8988T (cell line): ENCODE measurements at places on chromosomes 2 and 18.

DNA sequence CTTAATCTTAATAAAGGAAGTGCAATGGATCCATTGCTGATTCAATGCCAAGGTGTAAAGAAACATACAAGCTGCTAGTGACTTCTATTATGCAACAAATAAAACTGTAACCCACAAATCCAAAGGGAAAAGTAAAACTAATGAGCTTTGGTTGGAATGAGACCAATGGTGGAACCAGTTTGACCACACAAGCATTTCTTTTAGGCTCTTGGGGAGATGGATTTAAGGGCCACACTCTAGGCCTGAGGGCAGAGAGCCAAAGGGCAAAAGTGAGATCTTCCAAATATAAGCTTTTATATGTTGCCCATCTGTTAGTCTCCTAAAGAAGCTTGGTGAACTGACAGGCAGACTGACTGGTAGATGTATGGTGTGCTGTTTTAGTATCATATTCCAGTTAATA, 41.5 kb upstream of the MMADHC start:
- DNase-seq: no peak

DNA sequence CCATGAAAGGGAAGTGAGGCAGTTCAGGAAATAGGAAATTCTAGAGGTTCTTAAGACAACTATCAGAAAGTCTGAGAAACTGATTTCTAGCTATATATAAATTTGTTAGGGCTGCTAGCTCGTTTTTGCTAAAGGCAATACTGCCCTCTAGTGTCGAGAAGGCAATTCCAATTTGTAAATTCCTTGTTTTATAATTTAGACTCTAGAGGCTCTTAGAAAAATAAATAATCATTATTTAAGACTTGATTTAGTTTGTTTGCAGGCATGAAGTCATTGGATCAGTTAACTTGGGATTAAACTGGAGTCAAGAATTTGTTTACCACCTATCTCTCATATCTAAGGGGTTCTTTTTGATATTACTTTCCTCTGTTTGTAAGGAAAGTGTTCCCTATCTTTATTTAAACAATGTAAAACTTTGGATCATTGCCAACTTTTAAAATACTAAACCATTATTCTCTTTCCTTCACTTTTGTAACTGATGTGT, 66.2 kb downstream of the ACVR2A start:
- DNase-seq: no peak

DNA sequence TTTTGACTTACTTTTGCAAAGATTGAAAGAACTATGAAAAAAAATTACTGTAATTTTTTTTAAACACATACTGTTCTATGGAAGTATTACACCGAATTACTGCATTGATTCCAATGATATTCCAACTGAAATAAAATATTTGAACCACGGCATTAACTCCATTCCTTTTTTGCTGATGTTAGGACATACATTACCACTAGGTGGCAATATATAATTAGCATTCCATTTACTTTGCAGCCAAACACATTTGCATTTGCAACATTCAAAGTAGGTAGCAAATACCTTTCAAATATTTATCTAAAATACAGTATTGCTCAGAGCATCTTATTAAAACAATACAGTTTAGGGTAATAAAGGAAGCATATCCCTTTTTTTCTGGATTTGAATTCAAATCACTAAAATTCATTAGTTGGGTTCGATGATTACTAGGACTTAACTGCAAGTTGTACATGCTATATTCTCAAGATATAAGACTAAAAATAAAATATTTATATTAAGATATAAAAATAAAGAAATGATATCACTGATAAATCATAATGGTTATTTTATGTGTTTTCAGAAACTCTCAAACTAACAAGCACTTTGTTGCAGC, 31.3 kb downstream of the LANCL1 start:
- DNase-seq: no peak

DNA sequence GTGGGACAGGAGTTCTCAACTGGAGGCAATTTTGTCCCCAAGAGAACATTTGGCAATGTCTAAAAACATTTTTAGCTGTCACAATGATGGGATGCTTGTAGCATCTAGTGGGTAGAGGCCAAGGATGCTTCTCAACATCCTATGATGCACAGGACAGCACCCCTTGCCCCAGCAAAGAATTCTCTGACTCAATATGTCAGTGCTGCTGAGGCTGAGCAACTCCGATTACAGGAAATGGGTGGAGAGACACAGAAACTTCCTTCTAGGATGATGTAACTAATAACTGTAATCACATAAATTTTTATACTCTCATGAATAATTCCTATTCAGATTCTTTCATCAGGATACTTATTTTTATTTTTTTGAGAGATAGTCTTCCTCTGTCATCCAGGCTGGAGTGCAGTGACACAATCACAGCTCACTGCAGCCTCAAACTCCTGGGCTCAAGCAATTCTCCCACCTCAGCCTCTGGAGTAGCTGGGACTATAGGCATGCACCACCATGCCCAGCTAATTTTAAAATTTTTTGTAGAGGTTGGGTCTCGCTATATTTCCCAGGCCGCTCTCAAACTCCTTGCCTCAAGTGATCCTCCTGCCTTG, 120.3 kb upstream of the ACAA2 start:
- DNase-seq: no peak

GRCh38 chr2:17594533-17595401, 54.3 kb downstream of the VSNL1 start:
- DNase-seq: no peak

DNA sequence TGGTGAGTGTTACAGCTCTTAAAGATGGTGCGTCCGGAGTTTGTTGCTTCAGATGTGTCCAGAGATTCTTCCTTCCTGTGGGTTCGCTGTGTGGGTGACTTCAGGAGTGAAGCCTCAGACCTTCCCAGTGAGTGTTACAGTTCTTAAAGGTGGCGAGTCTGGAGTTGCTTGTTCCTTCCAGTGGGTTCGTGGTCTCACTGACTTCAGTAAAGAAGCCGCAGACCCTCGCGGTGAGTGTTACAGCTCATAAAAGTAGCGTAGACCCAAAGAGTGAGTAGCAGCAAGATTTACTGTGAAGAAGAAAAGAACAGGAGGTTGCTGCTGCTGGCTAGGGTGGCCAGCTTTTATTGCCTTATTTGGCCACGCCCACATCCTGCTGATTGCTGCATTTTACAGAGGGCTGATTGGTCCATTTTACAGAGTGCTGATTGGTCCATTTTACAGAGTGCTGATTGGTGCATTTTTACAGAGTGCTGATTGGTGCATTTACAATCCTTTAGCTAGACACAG, 34.0 kb upstream of the SPTBN1 start:
- DNase-seq: no peak

GRCh38 chr2:133334923-133335322, 233.3 kb downstream of the NCKAP5 start:
- DNase-seq: no peak

DNA sequence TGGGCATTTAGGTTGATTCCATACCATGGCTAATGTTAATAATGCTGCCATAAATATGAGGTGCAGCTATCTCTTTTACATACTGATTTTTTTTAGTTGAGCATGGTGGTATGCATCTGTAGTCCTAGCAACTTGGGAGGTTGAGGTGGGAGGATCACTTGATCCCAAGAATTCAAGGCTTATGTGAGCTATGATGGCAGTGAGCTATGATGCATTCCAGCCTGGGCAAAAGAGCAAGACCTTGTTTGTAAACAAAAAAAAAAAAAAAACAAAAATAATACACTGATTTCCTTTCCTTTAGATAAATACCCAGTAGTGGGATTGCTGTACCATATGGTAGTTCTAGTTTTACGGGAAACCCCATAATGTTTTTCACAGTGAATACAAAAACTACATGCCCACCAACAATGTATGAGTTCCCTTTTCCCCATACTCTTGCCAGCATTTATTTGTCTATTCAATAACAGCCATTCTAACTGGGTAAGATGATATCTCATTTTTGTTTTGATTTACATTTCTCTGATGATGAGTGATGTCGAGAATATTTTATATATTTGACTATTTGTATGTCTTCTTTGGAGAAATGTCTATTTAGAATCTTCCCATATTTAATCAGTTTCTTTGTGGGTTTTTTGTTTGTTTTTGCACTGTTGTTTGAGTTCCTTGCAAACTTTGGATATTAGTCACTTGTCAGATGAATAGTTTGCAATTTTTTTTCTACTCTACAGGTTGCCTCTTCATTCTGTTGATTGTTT, 281.0 kb upstream of the KYNU start:
- no peak for DNase-seq
